ENCODE measurements at places on chromosomes 3 and 15. TPM values are rescaled to one million over a fixed set of nuclear protein-coding genes. Genes with fewer than 3 reads are reported as not detected.

Gene THSD4
- 1.8 TPM for total RNA-seq

Gene ANAPC13
- total RNA-seq: 61.4 TPM

Gene CKMT1A
- not detected for total RNA-seq

Gene HHLA2
- not detected for total RNA-seq

Gene CFAP100
- not detected for total RNA-seq

Gene CYP19A1
- total RNA-seq: 0.22 TPM

Gene CHRFAM7A
- total RNA-seq: 0.43 TPM

Gene ZMAT3
- 6.7 TPM for total RNA-seq

Gene TMCO5A
- total RNA-seq: not detected

Gene NEK10
- 16.6 TPM for total RNA-seq

Gene KLHL40
- 923 TPM for total RNA-seq
